Hepatocyte (in vitro differentiated cells): ENCODE measurements at places on chromosomes 3 and 15. TPM values are rescaled to one million over a fixed set of nuclear protein-coding genes. Genes with fewer than 3 reads are reported as not detected.
A peak's percentile ranks its signal among the peaks of the same experiment; 100 is the strongest.

Gene TERC
- 0.49 and 2.0 TPM in 2 replicates for polyA plus RNA-seq

- DNase-seq = peak; percentile 62
Measured at GRCh38 chr3:69948246-69948862, 51.2 kb upstream of the SAMMSON start.

DNA sequence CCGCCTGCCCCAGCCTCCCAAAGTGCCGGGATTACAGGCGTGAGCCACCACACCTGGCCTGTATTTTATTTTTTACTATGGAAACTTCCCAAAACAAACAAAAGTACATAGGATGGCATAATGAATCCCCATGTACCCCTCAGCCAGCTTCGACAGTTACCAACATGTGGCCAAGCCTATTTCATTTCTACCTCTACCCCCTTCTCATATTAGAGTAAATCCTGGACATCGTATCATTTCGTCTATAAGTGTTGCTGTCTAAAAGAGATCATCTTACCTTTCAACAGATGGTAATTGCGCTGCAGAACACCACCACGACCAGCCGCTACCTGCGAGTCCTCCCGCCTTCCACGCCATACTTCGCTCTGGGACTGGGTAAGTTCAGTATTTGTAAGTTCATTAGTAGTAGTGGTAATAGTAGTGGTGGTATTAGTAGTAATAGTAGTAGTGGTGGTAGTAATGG lies 44.9 kb downstream of the DLEC1 start:
- DNase-seq = no peak

DNA sequence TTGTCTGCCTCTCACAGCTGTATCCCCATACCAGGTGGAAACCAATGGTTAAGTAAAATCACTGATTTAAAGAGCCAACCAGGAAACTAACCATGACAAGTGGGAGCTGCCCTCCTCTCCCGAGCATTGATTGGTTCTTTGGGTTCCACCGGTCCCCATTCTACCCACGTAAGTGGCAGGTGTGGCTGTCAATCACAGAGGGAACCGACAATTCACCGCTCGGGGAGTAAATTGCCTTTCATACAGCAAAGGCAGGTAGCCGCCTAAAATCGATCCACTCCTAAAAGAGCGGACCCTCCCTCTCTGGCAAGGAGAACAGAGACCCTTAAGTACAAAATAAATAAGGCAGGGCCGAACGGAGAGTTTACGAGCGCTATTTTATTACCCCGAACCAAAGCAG lies 1.2 kb downstream of the ERC2 start:
- DNase-seq = peak; percentile 91

GRCh38 chr3:136819731-136820679 lies 1.1 kb downstream of the SLC35G2 start:
- peak; percentile 69 for DNase-seq
